NCI-H1048 (cell line): ENCODE measurements at places on chromosomes 11 and 22.
A peak's percentile ranks its signal among the peaks of the same experiment; 100 is the strongest.

DNA sequence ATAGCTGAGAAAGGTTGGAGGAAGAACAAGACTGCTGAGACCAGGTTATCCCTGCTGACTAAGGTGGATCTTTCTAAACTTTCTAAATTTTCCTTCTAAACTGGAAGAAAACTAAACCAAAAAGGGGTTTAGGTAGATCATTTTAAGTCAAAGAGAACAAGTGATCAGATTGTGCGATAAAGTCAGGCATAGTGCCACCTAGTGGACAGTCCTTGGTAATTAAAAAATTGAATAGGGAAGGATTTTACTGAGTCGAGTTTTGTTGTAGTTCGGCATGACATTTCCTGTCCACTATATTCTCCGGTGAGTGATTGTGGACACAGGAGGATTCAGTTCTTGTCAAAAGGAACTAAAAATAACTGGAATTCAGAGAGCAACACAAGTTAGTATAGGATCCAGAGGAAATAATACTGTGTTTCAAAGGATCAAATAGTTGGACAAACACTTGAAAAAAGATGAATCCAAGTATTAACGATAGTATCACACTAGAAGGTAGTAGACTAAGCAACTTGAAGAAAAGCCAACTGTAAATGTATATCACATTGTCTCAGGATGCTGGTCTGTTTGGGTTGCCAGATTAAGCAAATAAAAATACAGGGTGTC lies 1236.4 kb downstream of the FAM181B start:
- DNase-seq, result no peak

- DNase-seq, result peak; percentile 80
Observed at GRCh38 chr22:35840302-35840739, 122.6 kb downstream of the APOL5 start.

GRCh38 chr11:44941259-44942021 lies 9.2 kb downstream of the TP53I11 start:
- no peak for DNase-seq

DNA sequence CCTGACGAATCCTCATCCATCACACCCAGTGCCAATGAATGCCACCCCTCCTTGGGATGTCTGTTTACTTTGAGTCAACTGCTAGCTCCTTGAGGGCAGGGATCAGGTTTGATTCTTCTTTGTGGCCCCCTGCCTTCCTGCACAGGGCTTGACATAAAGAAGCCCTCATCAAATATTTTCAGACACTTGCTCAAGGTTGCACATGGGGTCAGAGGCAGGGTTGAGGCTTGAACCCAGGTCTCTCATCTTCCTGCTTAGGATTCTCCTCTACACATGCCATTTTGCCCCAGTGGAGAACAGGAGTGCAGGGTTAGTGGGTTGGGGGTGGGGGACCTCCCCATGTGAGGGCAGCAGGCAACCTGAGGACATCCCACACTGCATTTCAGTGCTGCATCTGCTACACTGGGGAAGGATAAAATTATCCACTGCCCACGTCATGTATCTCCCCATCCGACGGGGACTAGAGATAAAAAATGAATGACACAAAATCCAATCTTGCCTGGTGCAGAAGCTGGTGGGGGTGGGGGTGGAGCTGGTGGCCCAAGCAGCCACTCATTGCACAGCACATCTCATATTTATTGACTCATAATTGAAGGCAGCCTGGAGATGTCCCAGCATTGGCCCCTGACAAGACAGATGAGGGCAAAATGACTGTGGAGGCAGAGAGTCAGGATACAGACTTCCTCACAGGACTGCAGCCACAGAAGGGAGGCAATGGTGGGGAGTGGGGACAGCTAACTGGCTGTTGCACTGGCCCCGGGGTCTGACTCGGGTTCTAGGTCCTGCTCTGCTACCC lies 41.3 kb downstream of the NEU3 start:
- DNase-seq, result no peak

DNA sequence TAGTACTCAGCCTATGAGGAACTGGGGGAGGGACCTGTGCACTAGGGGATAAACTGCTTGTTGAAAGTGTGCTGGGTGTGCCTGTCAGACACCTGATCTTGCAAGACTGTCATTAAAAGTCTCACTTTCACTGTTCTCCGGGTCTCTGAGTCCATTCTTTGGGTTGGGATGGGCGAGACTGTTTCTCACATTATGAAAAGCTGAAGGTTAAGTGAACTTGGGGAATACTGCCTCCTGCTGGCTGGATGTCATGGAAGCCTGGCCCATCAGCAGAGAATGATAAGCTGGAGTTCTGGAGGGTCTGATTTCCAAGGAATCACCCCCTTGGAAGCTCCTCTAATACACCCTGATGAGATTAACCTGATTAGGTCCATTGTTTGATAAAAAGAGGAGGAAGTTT lies 9.0 kb upstream of the VPREB1 start:
- no peak for DNase-seq

DNA sequence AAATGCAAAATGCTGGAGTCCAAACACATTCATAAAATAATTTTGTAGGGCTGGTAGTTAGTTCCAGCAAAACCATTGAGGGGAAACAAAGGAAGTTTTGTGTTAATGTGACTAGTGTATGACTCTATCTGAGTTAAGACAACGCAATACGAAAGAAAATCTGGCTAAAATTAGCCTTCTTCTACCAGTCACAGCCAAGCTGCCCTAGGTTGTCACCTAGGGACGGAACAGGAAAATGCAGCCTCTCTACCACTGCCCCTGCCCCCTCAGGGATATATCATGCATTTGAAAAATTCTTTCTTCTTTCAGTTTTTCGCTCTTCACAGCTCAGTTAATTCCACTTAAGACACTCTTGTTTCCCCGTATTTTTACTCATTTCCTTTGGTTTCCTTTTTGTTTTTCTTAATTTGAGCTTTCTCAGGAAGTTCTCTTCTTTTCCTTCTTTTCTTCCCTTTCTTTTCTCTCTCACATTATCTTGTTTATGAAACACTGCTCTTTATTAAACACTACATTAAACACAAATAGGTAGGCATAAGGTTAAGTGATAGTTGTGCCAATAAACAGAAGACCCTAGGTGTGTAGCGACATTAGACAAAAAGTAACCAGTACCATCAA lies 30.6 kb downstream of the KIRREL3 start:
- no peak for DNase-seq

DNA sequence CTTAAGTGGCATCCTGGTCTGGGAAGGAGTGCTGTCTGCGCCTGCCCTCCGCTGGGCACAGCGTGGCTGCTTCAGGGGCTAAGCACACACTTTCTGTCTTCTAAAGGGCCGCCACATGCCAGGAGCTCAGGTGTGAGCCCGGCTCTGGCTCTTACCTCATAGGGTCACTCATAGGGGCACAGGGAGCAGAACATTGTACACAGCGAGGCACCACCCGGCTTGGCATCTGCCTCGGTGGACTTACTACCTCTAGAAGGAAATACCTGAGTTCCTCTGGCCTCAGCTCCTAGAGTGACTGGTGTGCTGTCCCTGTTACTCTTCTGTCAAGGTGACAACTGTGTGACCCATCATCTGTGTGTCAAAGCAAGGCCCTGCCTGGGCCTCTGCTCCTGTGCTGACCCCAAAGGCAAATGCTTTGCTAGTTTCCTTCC lies 13.4 kb downstream of the NEAT1 start:
- DNase-seq, result no peak

DNA sequence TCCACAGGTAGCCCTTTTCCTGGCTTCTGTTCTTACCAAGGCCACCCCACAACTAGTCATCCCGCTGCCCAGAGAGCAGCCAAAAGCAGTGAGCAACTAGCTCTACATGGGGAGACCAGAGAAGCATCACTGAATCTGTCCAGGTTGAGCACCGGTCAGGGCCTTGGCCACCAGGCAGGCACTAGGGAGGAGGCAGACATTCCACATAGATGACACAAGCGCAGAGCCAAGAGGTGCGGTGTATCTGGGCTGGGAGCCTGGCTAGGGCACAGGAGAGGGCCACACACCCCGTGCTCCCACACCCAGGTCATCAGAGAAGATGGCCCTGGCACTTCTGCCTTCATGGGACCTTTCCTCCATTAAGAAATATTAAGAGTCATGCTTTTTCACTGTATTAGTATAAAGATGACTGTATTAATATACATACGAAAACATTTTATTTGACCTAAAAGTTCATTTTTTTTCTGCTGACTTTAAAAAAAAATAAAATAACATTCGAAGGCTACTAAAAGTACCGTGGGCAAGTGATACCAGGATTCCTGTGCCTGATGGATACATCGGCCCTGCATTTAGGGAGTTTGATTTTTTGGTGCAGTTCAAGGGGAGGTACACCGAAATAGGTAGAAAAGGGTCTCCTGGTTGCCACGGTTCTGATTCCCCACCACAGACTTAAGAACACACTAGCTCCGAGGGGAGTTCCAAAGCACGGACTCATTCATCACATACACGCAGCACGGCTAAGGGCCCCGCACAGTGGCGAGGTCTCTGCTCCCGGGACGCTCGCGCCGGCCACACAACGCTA lies 1.2 kb downstream of the DGCR2 start:
- DNase-seq, result no peak

DNA sequence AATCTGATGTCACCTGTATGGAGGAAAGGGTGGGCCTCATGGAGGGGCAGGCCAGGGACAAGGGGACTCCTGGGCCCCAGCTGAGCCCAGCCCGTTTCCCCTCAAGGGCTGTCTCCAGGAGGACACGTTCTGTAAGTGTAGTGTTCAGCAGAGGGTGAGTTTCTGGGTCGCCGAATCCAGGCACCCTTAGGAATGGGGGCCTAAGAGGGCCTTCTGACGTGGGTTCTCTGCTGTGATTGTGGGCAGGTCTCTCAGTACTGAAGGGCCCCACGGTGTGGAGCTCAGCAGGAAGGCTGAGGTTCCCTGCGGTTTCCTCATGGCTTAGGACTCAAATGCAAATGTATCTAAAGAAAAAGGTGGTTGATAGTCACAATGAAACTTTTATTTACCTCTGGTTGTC lies 6.5 kb downstream of the PTDSS2 start:
- no peak for DNase-seq

GRCh38 chr11:62552485-62553079 lies 6.0 kb upstream of the AHNAK start:
- no peak for DNase-seq

GRCh38 chr22:31105282-31105929 lies 2.0 kb downstream of the SELENOM start:
- no peak for DNase-seq

DNA sequence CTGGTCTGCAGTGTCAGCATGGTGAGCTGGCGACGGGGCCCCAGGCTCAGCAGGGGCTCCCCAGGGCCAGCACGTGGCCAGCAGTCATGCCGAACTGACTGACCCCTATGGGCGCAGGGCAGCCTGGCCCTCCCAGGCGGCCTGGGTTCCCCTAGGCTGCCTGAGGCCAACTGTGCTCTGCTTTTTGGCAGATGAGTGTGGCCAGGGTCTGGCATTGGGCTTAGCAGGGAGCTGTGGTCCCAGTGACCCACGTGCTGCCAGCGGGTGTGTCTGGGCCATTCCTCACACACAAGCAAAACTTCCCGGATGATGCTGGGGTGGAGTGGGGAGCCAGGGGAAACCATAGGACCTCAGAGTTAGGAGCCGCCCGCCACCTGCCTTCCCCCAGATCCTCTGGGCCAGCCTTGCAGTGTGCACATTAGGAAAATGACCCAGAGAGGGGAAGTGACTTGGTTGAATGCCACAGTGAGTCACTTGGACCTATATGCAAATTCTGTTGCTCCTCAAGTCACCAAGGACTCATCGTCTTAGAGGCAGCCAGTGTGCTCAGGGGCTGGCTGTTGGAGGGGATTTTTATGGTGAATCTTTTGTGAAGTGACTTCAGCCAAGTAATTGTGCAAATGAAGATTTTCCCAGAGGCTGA lies 6.5 kb downstream of the ADORA2A start:
- no peak for DNase-seq

- DNase-seq, result no peak
Observed at GRCh38 chr11:36295926-36296325, at the start of gene PRR5L. TSS of gene PRR5L (plus strand) at chr11:36296288. CDS start at chr11:36401122, 104,834 bp downstream.

DNA sequence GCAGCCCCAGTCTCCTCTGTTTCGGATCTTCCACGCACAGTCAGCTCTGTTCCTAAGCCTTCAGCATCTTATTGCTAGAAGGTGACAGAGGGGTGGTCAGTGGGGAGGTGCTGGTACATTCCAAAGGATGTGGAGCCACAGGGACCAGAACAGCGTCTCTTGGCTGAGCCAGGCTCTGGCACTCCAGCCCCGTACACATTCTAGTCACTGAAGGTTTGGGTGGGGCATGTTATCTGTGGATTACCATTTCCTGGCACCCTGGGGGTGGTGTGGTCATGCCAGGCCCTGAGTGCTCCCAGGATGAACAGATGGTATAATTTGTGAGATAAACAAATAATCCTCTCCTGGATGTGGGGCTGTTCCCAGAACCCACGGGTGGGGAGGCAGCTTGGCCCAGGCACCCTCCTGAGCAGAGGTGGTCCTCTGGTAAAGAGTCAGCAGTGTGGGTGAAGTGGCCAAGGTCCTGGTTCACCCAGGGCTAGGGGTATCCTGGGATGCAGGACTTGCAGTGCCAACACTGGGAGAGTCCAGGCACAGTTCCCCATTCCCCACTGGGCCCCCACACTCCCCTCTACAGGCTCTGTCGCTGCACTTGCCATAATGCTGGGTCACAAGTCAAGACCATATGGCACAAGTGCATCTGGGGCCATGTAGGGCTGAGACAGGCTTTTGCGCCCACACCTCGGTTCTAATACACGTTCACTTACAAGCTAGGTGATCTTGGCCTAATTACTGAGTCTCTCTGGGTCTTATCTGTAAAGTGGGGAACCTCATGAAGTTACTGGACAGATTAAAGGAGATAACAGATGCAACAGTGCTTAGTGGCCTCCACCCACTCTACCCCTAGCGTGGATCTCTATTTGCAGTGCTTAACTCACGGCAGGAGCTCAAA lies 33.0 kb downstream of the DKK3 start:
- DNase-seq, result no peak

- DNase-seq, result no peak
Observed at GRCh38 chr11:119167933-119168332, 592 bp upstream of the NLRX1 start.

- no peak for DNase-seq
Observed at GRCh38 chr22:44571566-44572413, 73.8 kb upstream of the RTL6 start.

DNA sequence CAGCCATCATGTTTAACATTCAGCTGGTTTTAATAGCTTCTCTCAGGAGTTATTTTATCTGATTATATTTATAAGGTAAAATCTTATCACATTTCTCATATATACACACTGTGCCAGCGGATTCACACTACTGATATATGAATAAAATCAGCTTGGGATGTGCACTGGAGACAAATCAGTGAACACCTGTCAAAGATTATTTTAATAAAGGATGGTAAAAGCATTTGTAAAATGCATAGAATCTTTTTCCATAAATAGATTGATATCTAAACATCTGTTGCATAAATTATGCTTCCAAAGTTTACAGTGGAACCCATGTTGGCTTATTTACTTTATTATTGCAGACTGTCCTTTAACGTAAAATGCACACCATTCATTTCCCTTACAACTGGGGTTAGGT lies 1125.8 kb upstream of the CNTN5 start:
- no peak for DNase-seq
